ENCODE measurements at places on chromosomes 13 and 19.

DNA sequence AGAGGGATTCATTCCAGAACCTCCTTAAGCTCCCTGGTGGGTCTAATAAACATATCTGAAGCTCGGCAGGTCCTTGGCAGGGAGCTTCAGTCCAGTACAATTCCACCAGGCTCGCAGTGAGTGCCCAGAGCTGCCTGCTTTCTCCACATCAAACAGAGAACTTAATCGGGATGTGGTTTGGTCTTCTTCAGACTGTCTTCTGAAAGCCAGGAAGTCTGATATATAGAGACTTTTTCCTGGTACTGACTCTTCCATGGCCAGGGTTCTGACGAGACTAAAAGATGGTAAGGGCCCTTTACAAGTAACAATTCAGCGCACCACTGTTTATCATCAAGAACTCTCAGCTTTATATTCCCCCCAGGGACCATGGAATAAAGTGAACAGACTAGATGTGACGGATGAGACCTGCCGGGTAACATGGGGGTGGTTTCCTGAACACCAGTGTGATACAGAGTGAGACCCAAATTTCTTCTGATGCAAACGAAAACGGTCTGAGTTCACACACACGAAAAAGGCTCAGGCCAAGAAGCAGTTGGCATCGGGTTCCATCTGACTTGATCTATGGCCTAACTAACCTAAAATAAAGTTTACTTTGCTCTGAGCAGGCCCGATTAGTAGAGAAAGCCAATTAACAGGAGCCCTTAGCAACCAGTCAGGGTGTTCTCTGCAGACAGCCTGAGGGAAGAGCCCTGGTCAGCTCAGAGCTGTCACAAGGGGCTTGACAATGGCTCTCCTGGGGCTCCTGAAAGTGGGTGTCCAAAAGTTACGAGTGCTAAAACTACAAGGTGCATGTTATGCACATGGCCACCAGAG, 29.0 kb downstream of the RANBP3 start:
- DNase-seq = no peak

DNA sequence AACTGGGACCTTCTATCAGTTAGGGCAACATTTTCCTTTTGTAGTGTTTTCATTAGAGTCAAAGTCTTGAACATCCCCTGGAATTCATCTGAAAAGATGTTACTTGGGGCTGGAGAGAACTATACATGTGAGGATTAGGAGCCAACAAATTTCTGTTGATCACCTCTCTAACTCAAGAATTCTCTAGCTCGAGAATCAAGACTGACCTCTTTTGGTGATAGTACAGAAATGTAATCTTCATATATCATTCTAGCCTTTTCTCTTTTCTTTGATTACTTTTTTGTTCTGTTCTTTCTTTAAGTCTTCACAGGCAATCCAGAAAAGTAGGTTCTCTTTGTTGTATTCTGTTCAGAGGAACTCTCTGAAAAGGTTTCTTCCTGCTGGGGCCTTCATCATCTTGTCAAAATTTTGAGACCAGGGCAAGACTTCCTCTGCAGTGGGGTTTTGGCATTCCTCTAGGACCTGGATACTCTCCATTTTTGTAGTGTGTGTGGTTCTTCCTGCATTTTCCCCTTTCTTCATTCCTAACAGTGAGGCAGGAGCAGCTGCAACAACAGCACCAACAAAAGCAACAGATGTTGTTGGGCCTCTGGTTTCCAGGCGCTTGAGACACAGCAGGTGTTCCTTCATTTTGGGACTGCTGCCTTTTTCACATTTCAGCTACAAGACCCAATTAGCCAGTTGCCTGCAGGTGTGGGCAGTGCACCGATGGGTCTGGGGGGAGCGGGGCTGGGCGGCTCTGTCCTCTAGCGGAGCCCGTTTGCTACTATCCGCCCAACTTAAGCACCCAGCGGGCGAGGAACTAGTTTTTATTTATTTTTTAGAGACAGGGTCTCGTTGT, 26.2 kb downstream of the ELF1 start:
- peak; percentile 63 for DNase-seq

- no peak for DNase-seq
Measured at GRCh38 chr13:38514575-38514974, 164.9 kb downstream of the UFM1 start.

DNA sequence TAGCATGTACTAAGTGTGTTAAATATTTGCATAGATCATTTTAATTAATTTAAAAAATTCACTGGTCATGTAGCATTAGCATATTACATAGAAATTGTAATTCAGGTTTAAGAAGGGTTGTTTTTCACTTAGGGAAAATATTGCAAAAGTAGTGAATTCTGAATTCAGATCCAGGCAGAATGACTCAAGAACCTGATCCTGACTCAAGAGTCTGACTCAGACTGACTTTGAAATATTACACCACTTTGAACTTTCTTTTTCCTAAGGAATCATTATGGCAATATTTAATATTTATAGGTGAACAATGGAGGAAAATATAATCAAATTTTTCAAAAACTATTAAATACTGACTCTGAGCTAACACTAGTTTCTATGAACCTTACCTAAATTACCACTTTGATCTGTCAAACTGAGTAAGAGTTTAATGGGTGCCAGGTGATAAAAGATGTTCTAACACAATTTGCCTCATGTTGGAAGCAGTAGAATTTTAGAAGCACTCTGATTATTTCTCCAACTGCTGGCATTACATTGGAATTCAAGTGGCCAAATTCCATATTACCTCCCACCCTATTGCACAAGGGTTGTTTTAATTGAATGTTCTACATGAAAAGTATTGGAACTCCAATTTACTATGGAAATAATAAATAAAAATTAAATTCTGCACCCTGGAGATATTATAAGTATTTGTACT, 261.6 kb downstream of the SLITRK1 start:
- DNase-seq = no peak

GRCh38 chr13:71906448-71906847, 39.4 kb upstream of the DACH1 start:
- no peak for DNase-seq

GRCh38 chr13:49812812-49813211, 20.3 kb upstream of the KPNA3 start:
- DNase-seq = no peak

DNA sequence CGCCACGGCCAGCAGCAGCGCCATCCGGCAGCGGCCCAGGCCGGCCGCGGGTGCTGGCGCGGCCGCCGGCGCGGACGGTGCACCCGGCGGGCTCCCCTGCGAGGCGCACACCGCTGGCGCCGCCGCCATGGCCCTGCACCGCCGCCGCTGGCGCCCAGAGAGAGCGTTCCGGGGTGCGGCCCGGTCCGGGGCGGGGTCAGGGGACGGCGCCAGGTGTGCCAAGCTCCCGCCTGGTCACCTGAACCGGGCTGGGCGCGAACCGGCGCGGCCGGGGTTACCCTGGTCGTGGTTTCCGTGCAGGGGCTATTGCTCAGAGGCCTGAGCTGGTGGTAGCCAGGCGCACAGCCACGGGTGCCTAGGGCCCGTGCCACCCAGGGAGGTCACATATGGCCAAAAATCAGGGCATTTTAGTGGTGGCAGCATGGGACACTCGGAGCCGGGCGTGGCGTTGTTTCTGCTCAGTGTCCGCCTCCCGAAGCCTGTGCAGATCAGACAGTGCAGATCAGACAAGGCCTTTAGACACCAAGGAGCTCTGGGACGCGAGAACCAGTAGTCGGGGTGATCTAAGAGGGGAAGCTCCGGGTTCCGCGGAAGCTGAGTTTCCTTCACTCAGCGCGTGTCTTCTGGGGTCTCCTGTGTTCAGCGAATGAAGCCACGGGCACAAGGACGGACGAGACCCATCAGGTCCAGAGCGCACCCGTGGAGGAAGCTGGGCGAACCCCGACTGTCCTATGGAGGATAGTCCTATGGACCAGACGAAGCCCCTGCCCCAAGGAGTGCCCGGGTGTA, at the start of gene TMEM238:
TMEM238 (minus strand) TSS at position 162 of the 789 bp plus-strand sequence; CDS start at position 129, 33 bp downstream.
- DNase-seq = peak; percentile 26
